ENCODE measurements at places on chromosomes 2 and 18.

DNA sequence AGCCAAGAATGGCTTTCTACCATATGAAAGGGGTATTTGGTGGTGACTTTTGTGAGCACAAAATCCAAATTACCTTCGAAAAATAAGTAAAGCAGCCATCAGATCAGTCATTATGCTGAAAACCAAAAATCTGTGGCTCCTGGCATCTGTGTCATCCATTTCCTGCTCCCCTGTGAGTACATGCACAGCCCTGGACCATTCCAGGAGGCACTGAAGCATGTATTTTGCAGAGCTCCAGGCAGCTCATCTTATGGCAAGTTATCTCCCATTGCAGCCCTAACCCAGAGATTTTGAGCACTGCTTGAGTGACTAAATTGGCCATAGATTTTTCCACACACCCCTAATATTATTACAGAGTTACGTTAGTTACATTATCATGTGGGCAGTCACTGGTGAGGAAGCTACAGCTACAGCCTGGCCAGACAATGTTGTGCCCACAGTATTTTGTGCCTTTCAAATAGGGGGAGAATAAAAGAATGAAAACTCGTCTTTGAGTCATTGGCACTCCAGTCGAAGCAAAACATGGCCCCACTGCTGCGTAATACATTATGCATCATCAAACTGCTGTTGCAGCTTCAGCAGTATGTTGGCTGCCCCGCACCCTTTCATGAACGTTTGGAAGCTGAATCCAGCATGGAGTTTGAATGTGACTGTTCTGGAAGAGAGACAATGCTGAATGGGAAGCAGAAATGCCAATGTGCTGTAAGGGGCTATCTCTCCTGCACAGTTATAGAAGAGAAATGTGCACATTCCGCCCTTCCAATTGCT is 702.2 kb downstream of the RNF144A start:
- no peak for DNase-seq

DNA sequence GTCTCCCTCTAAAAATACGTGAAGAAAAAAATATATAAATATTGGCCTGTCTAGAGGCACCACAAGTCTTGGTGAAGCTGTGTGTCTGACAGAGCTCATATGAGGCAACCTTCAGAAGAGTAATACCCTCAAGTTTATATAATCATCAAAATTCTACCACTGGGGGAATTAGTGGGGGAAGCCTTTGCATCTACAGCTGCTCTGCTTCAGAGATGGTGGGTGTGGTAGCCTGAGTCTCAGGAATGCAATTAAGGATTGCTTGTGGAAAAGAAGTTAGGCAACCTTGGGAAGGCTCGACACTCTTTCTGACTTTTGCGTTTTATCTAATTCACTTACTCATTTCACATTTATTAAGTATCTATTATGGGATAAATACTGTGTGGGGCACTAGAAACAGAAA is 17.4 kb downstream of the TPGS2 start:
- no peak for DNase-seq

GRCh38 chr2:152405206-152406118 is 70.5 kb downstream of the FMNL2 start:
- DNase-seq = no peak

GRCh38 chr18:47558110-47558750 is 306.8 kb upstream of the SKOR2 start:
- no peak for DNase-seq

GRCh38 chr18:9530226-9531009 is 55.1 kb downstream of the RALBP1 start:
- no peak for DNase-seq

DNA sequence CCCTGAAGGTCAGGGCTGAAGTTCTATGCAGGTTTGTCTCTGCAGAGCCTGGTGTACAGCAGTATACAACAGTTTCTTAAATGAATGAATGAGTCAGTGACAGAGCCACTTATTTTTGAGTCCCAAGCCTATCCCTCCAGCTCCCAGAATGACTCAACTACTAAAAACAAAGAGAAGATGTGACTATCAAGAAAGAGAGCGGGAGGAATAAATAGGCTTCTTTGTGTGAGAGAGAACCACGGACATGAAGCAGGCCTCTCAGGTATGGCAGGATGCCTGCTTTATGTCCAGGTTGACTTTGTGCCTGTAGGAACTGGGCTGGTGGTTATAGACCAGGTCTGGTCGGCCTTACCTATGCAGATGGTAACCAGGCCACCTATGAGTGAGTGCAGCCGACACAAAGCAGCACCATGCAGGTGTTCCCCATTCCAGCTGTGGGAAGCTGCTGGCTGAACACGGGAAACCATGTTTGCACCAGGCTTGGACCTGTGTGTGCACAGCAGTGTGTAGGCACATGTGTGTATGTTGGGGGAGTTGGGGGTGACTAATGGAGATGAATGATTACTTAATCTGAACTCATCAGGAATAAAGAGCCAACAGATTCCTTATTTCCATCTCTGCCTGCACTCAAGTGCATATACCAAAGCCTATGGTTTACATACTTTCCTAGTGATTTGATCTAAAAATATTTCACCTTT is 171.0 kb downstream of the OSR1 start:
- no peak for DNase-seq

GRCh38 chr18:2984703-2985261 is 28.2 kb downstream of the LPIN2 start:
- no peak for DNase-seq

DNA sequence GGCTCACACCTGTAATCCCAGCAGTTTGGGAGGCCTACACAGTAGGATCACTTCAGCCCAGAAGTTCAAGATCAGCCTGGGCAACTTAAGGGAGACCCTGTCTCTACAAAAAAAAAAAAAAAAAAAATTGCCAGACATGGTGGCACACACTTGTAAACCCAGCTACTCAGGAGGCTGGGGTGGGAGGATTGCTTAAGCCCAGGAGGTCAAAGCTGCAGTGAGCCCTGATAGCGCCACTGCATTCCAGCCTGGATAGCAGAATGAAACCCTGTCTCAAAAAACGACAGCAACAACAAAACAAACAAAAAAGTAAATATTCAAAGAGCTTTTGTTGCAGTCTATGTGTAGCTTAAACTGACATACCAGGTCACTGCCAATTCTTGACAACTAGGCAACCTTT is 63.1 kb upstream of the TANK start:
- no peak for DNase-seq

All from activated CD4-positive, alpha-beta T cell treated with anti-CD3 and anti-CD28 coated beads, Interleukin-2, amount 50 U/mL, for 24 hours (primary cell).